Stimulated activated CD8-positive, alpha-beta memory T cell treated with anti-CD3 and anti-CD28 coated beads, Interleukin-2, amount 100 ng/mL, for 1 hour (primary cell): ENCODE measurements at places on chromosomes 7 and 10.

DNA sequence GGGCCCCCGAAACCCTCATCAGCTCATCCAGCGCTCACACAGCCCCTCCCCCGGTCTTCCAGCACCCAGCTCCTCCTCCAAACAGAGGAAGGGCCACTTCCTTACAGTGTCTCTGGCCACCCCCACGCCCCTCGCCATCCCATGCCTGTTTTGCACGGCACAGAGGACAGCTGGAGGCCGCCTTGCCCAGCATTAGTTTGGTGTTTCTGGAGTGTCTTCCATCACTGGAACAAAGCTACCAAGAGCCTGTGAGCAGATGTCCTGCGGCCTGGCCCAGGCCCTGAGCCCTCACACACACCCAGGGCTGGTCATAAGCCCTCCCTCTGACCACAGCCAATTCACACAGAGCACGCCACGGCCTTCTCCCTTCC is 82.3 kb downstream of the MAD1L1 start:
- no peak for DNase-seq

- no peak for DNase-seq
These were observed 716.6 kb upstream of the GALNT17 start for GRCh38 chr7:70415179-70415972.

GRCh38 chr7:108083980-108084379 is 46.2 kb downstream of the LAMB4 start:
- DNase-seq: no peak

DNA sequence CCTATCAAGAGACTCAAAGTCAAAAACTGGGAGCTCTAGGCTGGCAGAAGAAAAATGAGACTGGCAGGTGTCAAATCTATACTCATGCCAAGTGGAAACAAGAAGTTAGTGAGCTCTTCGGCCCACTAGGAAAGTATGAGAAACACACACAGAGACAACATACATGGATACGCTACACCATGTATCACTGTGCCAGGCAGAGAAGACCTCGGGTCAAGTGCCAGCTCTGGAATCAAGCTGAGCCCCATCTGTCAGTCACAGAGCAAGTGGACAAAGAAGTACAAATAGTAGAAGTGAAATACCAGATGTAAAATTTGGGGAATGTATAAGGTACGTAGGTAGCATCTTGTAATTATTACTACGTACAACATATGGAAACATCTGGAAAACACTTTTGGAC is 62.4 kb downstream of the FAM13C start:
- DNase-seq: no peak

DNA sequence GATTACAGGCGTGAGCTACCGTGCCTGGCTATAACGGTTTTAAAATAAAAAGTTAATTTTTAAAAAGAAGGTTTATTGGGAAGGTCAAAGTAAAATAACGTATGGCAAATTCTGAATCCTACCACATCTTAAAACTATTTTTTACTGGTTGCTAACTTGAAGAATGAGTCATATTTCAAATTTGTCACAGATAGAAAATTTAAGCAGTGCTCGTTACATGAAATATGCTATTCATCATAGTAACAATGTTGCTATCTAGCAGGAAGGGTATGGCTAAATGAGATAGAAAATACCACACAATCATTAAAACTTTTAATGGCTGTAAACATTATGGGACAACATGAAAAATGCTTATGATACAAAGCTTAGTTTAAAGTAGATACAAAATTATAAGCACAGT is 500.5 kb downstream of the PHTF2 start:
- no peak for DNase-seq

DNA sequence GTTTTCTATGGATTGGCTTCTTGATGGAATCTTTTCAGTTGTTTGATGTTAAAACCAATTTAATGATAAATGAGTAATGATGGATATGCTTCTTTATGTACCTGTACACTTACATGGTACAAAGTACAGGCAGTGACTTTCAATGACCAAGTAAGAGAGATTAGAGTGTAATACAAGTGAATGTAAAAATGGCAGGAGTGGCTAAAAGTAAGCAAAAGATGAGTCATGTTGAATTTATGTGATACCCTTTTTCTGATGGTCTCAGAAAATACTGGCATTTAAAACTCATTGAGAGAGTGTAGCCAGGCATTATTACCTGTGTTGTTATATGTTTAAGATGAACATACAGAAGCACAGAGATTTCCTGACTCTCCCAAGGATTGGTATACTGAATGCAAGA is 97.1 kb downstream of the GPR85 start:
- no peak for DNase-seq

DNA sequence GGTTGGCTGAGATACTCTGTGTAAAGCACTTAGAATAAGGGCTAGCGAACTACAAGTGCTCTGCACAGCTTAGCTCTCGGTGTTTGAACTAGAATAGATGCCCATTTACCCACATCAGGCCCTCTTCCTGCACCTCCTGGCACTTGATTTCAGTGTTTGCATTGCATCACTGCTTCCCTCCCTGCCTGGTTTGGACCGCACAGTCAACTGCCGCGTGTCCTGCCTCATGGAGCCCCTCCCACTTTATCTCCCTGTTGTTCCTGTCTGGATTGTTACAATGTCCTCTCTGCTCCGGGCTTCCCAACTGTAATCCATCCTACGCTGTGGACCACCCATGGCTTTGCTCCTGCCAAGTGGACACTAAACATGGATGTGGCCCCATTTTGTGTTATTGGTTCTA is 2.3 kb downstream of the FAM107B start:
- no peak for DNase-seq

GRCh38 chr7:21771906-21772610 is 173.6 kb downstream of the CDCA7L start:
- no peak for DNase-seq

DNA sequence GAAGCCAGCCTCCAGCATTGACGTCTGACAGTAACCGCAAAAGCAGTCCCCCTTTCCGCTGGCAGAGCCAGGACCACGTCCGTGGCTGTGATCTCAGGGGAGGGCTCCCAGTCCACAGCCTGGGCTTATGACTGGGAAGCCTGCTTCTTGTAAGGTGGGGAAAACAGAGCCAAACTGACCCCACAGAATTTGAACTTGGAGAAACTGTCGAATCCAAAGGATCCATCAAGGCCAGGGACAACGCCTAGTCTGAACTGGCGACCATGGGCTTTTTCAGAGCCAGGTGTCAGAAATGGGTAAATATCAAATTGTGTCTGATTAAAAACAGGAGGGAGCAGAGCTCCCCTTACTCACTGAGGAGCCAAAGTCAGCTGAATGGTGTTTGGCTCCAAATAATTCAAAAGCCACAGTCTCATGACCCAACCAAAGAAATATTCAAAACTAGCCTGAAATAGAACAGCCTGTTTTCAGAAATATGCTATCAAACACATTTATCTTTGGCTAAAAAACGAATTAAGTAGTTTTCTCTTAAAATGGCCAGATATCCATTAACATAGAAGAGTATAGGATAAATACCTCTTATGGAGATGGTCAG is 751.4 kb upstream of the GALNT17 start:
- no peak for DNase-seq
